ENCODE measurements at places on chromosomes 11 and 22.

- DNase-seq = no peak
Measured at GRCh38 chr11:75632450-75632849, 36.4 kb downstream of the MAP6 start.

- no peak for DNase-seq
Measured at GRCh38 chr22:43860126-43860525, 2.2 kb downstream of the SULT4A1 start.

DNA sequence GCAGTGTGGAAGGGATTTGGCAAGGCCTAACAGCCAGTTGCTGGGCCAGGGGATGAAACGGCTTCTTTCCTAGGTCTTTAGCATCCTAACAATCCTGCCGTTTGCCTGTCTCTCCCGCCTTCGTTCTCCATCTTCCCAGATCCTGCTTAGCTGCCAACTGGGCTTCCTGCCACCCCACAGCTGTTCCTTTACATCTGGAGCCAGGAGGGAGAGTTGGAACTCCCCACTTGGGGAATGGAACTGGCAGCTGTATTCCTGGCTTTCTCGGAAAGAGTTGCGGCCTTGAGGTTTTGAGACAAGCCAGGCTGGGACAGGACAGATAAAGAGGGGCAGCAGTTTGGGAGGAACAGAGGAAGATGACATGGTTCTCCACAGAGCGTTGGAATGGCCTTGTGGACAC, 59.6 kb downstream of the ST3GAL4 start:
- DNase-seq = no peak

DNA sequence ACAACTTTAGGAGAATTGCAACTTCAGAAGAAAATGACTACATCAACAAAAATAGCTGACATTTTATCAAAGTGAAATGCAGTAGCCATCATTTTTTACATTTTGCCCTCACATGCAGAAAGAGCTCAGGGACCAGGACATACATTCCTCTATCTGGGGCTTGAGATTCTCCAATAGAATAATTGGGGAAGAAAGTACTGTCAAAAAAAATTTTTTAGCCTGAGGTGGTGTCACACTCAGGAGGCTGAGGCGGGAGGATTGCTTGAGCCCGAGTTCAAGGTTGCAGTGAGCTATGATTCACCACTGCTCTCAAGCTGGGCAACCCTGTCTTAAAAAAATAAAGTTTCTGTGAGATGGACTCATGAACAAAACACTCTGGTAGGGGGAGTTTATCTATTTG, 32.2 kb upstream of the DEPDC7 start:
- no peak for DNase-seq

DNA sequence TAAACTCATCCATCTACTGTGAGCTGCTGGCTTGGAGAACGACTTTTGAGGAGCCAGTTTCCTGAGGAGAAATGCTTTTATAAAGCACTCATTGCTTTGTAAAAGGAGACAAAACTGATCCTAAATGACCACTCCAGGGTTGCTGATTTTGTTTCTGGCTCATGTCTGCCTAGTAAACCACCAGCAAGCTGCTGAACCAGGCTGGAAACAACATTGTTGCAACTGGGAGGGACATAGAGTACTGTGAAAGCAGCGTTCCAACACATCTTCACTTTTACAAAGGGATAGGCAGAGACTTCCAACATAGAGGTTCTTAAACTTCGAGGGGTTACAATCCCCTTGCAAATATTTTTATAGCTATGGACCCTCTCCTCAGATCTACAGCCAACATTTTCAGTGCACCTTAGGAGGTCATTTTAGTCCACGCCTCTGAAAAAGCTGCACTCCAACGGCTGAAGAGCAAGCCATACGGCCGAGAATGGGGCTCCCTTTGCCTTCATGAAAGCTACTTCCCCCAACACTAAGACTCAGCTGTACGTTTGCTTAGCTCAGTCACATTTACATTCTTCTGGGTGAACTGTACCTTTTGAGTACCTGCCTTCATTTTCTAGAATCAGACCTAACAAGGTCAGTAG, 54.7 kb downstream of the PANX1 start:
- no peak for DNase-seq

DNA sequence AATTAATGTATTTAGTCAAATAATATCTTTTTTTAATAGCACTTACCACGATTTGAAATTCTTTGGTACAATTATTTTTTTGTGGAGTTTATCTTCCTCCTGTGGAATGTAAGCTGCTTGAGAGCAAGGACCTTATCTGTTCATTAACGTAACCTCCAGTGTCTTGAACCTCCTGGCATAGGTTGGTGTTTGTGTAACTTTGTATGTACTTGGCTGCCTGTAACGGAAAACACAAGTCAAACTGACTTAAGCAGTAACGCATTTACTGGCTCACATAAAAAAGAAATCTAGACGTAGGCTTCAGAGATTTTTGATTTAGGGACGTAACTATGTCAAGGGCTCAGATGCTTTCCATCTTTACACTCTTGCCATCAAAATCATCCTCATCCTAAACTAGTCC, 56.1 kb downstream of the ARHGEF12 start:
- no peak for DNase-seq

DNA sequence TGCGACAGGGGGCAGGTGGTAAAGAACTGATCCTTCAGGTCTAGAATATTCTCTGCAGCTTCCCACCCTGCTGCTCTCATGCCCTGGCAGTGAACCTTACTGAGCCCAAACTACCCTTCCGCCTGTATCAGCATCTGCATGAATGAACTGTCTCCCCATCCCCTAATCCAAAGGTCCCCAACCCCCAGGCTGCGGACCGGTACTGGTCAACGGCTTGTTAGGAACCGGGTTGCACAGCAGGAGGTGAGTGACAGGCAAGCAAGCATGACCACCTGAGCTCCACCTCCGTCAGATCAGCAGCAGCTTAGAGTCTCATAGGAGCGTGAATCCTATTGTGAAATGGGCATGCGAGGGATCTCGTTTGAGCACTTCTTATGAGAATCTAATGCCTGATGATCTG, 58.2 kb upstream of the LMO1 start:
- DNase-seq = no peak

DNA sequence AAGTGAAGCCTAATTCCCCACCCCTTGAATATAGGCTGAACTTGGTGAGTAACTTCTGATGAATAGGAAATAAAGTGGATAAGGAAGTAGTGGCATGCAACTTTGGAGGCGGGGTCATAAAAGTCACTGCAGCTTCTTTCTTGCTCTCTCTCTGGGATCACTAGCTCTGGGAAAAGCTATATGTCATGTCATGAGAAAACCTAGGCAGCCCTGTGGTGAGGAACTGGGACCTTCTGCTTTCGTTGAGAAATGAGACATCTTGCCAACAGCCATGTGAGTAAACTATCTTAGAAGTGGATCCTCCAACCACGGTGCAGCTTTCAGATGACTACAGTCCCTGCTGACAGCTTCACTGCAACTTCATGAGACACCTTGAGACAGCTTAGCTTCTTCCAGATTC, 15.7 kb downstream of the ZNF214 start:
- DNase-seq = peak; percentile 35

DNA sequence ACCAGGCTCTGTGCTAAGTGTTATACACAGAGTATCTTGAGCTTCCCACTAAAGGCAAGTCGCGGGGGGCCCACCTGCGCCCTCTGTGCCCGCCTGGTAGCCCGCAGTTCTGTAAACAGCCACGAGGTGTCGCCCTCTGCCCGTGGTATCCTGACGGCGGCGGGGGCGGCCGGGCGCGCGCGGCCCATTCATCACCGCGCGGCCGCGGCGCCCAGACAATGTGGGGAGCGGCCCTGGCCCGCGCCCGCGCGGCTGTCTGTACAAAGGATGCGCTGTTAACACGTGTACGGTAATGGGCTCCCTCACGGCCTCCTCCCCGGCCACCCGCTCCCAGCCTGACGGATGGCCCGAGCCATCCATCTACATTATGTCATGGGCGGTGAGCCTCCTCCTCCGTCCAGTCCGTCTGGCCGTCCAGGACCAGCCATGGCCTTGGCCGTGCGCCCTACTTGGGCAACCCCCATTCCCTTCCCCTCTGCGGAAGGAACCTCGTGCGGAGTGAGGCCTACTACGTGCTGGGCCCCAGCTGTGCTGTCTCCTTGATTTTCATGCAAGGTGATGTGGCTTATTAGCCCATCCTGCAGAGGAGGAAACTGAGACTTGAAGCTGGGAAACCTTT, 99.4 kb downstream of the MIAT start:
- peak; percentile 46 for DNase-seq

DNA sequence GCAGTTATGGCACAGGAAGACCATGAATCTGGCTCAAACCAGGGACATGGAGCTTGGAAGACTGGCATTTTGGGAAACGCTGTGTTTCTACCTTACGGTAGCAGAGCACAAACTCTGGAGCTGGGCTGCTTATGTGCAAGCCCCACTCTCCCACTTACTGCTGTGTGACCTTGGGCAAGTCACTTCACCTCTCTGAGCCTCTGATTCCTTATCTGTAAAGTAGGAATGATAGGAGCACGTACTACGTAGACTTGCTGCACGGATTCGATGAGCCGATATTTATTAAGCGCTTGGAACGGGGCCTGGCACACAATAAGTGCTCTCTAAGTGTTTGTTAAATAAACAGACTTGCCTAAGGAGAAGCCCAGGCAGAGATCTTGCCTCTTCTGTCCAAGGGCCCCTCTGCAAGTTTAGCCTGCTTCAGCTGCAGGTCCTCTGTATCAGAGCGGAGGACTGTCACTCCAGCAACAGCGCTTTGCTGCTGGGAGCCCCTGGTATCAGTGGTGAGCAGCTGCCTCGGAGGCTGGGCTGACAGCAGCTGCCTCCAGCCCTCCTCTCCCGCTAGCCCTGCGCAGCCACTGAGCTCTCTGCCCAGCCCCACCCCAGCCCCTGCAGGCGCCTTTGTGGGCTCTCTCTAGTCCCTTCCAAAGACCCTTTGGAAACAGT, 96.9 kb upstream of the ANO1 start:
- DNase-seq = no peak

GRCh38 chr11:97772705-97773104, 1248.0 kb upstream of the CNTN5 start:
- no peak for DNase-seq

- DNase-seq = peak; percentile 74
Measured at GRCh38 chr11:29527391-29527936, 489.4 kb downstream of the KCNA4 start.

- DNase-seq = no peak
Measured at GRCh38 chr11:93514712-93515111, 28.5 kb downstream of the SMCO4 start.

GRCh38 chr22:18988958-18989357, 52.9 kb upstream of the PRODH start:
- no peak for DNase-seq

- DNase-seq = no peak
Measured at GRCh38 chr11:1639102-1639620, 9.6 kb downstream of the KRTAP5-5 start.

GRCh38 chr11:35247428-35247827, 108.5 kb downstream of the CD44 start:
- no peak for DNase-seq

- DNase-seq = no peak
Measured at GRCh38 chr11:72871119-72871518, 56.9 kb downstream of the ATG16L2 start.

- no peak for DNase-seq
Measured at GRCh38 chr11:9821008-9821752, 157.3 kb downstream of the SWAP70 start.

DNA sequence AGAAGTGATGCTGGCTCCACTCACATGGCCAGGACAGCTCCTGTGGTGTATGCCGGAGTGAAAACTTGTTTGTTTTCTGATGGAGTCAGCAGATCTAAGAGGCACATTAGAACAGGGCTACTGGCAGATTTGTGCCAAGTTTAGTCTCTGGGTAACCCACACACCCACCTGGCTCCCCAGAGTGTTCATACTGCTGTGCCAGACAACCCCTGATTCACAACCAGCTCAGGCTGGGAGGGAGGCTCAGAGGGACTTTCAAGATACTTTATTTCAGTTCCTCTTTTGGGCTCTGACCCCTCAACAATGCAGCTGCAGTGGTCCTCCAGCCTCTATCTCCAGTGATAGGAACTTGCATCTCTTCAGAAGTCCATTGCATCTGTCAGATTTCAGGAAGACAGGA, 8.5 kb downstream of the NTM start:
- no peak for DNase-seq

GRCh38 chr11:129695571-129696308, 119.9 kb upstream of the TMEM45B start:
- peak; percentile 53 for DNase-seq

DNA sequence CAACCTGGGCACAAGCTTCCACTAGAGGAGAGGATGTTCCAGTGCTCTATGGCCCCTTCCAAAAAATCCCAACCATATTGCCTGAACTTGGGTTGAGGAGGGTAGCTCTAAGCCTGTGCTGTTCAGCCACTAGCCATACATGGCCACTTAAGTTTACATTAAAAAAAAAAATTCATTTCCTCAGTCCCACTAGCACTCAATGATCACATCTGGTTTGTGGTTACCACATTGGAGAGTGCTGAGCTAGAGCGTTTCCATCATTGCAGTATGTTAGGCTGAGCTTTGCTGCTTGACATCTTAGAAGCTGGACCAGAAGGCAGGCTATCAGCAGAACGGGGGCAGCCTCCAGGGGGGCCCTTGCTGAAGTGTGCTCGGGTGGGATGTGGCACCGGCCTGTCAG, 43.5 kb upstream of the CYP2D6 start:
- DNase-seq = no peak

DNA sequence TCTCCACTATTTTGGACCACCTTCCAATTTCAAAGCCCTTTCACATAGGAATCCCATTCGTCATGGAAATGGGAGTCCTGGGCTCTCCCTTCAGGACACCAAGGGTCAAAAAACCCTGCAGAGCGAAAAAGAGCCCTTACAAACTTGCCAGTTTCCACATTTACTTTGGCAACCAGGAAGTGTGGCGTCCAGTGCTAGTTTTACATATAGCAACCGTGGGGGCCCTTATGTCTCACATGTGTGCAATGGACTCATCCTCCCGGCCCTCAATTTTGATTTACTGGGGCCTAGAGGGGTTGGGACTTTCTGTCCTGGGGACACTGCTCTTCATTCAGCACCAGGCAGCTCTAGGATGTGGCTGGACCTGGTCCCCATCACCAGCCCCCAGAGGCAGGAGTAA, 33.7 kb downstream of the DAGLA start:
- DNase-seq = no peak

DNA sequence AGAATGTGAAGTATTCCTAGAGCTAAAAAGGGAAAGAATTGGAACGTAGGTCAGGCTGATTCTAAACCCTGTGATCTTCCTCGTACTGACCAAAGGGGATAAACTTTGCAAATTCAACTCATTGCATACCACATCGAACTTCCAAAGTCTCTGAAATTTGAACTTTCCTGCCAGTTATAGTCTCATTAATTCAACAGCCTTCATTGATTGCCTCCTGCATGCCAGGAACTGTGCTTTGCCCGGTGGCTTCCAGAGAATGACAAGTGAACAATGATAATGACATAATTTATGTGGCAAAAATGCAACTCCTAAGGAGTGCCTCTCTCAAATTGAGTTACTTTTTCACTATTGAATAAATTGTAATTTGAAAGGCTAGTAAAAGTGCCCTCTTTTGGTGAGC, 107.7 kb upstream of the LDLRAD3 start:
- no peak for DNase-seq

All from ACHN (cell line).